Brain (organoid and tissue), 16 donors: ENCODE measurements at places on chromosomes 2 and 18. TPM values are rescaled to one million over a fixed set of nuclear protein-coding genes. Genes with fewer than 3 reads are reported as not detected.

Gene UGT1A4
- polyA plus RNA-seq, result not detected

Gene SLC4A3
- 16.6 TPM for polyA plus RNA-seq

Gene C2orf15
- polyA plus RNA-seq, result 10.7 TPM

DNA sequence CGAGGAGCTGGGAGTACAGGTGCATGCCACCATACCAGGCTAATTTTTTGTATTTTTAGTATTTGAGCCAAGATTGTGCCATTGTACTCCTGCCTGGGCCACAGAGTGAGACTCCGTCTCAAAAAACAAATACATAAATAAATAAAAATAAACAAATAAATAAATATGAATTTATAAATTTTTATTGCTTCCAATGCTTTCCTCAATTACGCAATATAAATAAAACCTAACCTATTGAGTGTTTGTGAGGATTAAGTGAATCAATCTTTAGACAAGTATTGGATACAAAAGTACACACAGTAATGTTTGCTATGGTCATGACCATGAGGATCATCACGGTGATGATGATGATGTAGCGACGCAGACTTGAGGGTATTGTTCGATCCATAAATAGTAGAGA is 257.4 kb downstream of the ASXL3 start:
- no peak for DNase-seq

DNA sequence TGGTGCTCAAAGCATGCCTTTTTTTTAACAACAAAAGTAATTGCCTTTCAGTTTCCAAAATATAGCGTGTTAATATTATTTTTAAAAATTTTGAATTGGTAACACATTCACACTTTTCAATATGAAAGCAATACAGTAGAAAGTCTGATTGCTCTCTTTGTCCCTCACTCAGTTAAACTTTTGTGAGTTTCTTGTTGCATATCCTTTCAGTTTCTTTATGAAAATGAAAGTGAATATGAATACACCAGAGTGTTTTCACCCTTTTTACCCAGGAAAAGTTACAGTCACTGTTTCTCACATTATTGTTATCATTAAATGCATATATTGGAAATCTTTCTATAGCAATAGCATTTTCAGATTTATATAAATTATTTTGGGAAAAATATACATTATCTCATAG is 377.4 kb upstream of the CRIM1 start:
- no peak for DNase-seq

GRCh38 chr18:23617412-23618014 is 31.2 kb upstream of the NPC1 start:
- no peak for DNase-seq

DNA sequence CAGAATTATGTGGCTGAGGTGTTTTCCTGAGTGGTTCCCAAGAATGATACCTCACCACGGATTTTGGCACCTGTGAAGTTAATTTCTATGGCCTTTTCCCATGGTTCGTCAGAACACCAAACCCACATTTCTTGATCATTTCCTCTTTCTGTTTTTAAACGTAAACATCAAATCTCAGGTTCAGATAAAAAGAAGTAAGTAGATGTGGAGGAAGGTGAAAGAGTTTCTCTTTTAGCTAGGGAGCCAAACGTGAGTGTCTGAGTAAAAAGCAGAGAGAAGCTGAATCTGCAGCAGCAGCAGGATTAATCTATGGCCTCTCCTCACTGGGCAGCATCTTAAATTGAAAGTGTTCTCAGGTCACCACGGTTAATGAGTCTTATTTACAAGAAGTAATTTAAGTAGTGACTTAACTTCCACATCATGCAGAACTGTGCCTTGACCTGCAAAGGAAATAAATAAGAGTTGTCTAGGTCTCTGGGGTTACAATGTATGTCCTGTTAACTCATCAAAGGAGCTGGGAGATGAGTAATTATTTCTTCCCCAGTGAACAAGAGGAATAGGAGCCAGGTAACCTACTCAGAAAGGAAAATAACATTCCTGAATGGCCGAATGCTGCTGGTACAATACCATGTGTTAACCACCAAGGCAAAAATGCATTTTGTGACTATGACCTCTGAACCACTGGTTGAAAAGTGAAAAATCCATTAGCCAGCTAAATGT is 139.6 kb upstream of the NETO1 start:
- DNase-seq, result no peak

Gene COL4A4
- 0.63 TPM for polyA plus RNA-seq

DNA sequence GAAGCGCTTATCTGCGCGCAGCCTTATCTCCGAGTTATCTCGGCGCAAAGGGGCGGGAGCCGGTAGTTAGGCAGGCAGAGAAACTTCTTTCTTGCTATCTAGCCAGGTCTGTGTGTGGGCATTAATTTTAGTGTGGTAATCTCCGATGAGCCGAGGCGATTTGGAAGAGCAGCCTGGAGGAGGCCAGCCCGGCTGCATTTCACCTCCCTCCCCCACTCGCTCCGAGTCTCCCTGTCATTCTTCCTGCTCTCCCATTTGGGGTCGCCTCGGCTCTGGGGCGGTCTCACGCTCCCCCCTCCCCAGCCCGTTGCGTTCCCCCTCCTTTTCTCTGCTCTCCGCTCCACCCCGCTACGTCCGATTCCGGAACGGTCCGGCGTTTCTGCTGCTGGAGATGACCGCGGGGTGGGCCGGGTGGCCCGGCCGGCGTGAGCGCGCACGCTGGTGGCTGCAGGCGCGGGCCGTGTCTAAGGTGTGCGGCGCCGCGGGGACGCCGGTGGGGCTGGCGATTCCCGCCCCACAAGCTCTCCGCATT is 566 bp downstream of the GATA6 start:
- DNase-seq, result no peak

GRCh38 chr18:65527879-65528633 is 222.8 kb upstream of the CDH7 start:
- no peak for DNase-seq

DNA sequence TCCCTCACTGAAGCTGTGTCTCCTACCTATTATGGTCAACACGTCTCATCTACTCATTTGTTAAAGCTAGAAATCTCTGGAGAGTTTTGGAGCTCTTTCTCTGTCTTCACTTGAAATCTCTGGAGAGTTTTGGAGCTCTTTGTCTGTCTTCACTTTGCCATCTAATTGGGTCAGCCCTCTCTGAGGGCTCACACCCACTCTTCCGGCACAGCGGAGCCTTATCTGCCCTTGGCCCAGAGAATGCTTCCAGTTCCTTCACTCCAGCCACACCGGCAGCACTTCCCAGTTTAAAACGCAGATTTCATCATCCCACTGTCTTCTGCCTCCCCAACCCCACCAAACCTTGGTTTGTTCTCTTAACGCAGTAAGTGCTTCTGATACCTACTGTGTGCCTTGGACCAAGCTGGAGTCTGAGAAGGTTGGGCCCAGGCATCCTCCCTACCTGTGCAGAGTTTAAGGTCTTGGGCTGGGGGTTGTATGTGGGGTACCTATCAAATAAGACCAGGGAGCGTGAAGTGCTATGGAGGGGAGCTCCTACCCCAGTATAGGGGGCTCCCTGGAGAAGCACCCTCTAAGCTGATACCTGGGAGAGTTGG is 5.0 kb downstream of the HPCAL1 start:
- DNase-seq, result no peak
